ENCODE measurements at places on chromosomes 7 and 10.

- DNase-seq, result no peak
These were observed 184.8 kb upstream of the NRP1 start for GRCh38 chr10:33519130-33519860.

GRCh38 chr10:35470248-35470924 is 134.1 kb downstream of the CCNY start:
- peak; percentile 41 for DNase-seq

DNA sequence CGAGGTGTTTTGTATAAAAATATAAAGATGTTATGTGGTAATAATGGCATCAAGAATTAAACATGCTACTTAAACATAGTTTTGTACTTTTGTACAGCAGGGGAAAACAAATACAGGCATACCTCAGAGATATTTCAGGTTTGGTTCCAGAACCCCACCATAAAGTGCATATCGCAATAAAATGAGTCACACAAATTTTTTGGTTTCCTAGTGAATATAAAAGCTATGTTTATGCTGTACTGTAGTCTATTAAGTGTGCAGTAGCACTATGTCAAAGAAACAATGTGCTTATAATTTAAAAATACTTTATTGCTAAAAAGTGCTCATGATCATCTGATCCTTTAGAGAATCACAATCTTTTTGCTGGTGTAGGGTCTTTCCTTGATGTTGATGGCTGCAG is 17.8 kb downstream of the LRRTM3 start:
- DNase-seq, result no peak

DNA sequence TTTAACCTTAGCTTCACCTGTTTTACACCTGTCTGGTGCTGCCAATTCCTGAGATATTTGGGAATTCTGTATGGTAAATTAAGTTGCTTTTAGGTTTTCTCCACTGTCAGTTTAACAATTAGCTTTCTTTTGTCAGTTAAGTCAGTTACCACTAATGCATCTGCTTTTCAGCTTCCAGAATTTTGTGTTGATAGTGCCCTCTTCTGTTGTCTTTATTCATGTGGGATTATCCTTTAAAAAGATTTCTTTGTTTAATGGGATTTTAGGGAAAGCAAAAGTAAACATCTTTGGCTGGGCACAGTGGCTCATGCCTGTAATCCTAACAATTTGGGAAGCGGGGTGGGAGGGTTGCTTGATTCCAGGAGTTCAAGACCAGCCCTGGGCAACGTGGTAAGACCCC is 8.1 kb downstream of the TFAM start:
- no peak for DNase-seq

DNA sequence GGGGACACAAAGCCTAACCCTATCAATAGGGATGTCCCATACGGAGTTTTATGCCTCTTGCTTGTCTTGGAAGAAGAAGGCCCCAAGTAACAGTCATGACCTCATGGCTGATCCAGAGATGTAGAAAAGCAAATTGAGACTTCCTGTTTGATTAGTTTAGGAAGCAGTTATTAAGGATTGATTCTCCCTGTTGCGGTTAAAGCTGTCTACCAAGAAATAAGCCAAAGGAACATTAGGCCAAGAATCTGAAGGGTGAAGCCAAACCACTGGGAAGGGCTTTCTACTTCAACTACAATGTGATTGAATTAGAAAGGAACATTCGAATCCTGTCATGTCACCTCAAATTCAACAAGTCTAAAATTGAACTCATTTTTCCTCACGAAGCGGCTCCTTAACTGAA is 60.5 kb upstream of the AGBL3 start:
- no peak for DNase-seq

DNA sequence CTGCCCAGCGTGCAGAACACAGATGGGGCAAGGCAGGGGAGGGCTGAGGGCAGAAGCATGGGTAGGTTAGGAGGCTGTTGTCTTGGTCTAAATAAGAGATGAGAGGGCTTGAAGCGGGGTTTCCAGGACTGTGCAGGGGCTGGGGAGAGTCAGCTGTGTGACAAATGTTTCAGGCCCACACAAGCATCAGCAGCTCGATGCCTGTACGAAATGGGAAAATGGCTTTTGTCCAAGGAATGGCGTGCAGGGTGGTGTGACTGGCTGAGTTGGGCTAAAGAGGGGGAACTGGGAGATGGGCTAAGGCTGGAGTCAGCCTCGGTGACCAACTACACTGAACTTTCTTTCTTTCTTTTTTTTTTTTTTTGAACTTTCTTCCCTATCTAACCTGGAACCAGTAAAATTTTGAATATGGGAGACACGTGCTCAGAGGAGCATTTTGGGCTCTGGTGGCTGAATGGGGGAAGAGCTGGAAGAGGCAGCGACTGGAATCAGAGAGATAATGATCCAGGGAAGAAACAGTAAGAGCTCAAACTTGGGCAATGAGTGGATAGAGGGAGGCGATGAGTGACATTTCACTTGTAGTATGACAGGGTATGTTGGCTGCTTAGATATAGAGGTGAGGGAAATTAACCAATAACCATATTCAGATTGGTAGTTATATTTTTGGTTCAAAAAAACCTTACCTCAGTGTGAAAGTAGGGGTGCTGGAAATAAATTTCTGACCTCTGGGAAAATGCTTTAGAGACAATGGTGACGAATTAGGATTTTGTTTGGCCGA is 10.2 kb upstream of the EPHA1 start:
- DNase-seq, result no peak

GRCh38 chr7:158133515-158134271 is 453.9 kb downstream of the PTPRN2 start:
- DNase-seq, result no peak

DNA sequence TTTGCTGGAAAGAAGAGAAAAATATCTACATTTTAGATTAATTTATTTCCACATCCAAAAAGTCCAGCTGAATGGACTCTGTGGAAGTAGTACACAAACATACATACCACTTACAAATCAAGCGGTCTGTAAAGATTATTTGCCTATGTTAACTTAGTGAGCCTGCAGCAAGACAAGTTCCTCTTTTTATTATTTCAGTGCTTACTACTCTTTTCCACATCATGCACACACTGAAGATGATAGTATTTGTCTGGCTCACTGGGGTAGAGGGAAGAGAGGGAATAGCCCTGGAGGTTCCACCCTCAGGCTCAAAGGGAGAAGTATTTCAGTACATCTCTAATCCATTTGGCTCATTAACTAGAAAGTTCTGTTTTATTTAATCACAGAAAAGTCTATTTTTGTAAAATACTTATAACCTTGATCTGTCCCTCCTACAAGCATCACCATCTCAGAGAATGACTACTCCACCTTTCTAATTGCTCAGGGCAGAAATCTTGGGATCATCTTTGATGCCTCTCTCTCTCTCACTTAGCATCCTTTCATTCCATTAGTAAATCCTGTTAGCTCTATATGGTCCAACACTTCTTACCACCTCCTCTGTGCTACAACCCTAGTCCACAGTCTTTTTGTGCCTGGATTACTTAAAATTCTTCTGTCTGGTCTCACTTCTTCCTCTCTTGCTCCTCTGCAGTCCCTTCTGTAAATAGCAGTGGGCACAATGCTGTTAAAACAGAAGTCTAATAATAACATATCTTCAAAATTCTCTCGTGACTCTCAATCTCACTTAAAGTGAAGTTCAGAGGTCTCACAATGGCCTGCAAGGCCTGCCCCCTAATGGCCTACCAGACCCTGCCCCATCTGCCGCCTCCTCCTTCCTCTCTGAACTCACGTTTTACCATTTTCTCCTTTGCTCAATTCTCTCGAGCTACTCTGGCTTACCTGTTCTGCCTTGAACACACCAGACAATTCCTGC is 64.3 kb upstream of the CCDC6 start:
- DNase-seq, result no peak

DNA sequence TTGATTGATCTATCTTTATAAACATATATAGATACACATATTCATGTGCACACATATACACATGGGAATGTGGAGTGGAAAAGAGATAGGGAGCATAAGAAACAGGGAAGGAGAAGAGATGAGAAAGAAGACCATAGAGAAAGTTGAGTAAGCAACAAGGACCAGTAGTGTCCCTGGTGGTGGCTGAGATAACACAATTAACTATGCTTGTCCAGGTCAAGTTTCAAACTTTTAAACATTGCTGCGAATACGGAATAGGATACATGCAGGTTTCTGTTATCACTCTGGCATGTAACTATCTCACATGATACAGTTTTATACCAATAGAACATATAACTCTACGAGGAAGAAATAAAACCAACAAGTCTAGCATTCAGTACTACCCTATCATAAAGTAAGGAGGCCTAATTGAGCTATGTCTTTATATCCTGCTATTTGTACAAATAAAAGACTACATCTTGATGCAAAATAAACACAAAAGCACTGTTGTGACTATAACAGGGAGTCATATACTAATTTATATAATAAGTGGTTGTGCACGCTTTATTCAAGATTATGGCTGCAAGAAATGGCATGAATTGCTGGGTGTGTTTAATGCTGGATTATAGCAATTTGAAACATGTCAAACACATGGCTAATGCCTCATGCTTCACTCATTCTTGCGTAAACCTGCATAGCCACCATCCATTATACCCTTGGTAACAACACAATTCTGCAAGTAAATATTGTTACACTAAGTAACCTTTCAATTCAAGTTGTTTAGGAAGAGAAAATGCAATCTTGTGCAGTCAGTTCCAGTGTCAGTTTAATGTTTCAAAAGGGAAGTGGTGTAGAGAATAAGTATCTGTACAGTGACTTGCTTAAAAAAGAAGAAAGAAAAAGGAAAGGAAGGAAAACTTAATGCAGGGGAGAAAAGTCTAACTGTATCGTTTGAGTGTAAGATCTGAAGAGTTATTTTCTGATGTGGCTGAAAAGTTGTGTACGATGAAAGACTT is 8.2 kb downstream of the FOXP2 start:
- DNase-seq, result peak; percentile 37

GRCh38 chr7:101411508-101411874 is 48.8 kb downstream of the COL26A1 start:
- DNase-seq, result no peak

- DNase-seq, result no peak
These were observed 1.9 kb downstream of the UBN2 start for GRCh38 chr7:139232904-139233303.

DNA sequence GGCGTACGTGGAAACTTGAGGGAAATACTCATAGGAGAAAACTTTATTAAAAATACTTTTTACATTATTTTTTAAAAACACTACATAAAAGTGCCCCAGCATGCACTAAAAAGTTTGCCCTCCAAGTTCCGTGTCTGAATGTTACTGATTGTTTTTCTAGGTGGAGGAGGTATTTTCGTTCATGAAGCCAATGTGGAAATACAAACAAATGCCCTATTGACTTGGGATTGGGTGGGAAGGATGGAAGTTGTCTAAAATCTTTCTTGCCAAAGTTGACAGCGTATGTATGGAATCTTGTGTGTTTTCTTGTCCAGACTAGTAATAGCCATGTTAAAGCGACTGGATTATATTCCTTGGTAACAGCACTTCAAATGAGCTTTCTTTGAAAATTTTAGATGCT is 1.2 kb downstream of the PROSER2 start:
- DNase-seq, result no peak

GRCh38 chr10:70617798-70618568 is 15.4 kb upstream of the PRF1 start:
- no peak for DNase-seq

- no peak for DNase-seq
These were observed 32.5 kb downstream of the C10orf71 start for GRCh38 chr10:49331431-49331830.

GRCh38 chr10:36087006-36088005 is 445.2 kb upstream of the FZD8 start:
- DNase-seq, result no peak

- DNase-seq, result no peak
These were observed 62.8 kb upstream of the C7orf33 start for GRCh38 chr7:148527717-148528168.

DNA sequence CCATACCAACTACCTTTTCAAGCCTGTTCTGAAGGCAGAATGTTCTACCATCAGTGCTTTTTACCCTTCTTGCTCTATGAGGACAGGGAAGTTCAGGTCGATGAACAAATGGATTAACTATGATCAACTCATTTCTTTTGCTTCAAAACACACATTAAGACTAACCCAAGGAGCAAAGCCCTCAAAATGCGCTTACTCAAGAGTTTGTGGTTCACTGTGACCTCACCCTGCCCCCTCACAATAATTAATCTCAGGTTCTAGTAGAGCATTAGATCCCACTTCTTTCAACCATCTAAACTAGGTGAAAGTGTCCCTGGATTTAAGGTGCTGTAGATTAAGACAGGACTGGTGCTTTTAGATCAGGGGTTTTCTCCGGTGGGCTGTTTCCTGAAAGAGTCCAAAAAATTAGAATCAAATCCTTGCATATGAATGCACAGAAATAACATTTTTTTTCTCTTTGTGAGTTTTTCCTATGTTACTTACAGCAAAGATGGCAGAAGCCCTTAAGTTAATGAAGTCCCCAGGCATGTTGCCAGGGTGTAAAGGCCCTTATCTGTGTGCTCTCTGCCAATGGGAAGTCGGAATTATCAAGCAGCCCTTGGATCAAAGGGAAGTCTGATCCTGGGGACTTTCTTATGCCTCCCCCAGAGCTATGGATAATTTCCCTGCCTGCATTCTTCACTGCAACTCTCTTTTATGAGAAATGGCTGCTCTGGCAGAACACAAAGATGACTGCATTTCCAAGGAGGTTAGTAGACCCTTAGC is 205.5 kb upstream of the STK17A start:
- no peak for DNase-seq

- no peak for DNase-seq
These were observed 70.1 kb downstream of the RELN start for GRCh38 chr7:103919272-103919868.

GRCh38 chr10:11260170-11260569 is 242.5 kb downstream of the CELF2 start:
- DNase-seq, result no peak

DNA sequence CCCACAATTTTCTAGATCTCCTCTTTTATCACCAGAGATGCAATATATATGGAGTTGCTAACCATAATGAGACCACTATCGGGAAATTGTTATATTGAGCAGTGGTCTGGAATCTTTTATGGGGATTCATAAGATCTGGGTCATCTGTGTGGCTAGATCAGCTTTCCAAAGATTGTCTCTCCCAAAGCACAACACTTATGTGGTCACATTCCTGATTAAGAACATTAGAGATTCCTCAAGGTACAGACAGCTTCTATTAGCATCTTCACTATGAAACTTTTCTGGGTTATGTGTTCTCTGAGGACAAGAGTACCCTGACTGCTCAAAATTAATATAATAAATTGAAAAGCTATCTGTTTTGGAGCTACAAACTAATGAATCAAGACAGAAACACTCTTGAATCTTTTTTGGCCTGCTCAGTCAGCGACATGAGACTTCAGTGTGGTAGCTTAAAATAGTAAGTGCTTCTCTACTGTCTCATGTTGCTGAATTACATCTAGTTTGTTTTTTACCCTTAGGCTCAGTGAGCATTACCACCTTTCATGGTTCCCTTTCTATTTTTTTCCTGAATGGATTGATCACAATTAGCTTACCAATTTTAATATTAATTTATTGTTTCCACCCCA is 42.6 kb upstream of the STRIP2 start:
- no peak for DNase-seq

GRCh38 chr10:80204677-80205476 is 460 bp downstream of the ANXA11 start:
- DNase-seq, result peak; percentile 39

- DNase-seq, result no peak
These were observed 99.2 kb downstream of the CPXM2 start for GRCh38 chr10:123792248-123792978.

GRCh38 chr10:109866995-109867635 is 56.2 kb downstream of the XPNPEP1 start:
- no peak for DNase-seq

- no peak for DNase-seq
These were observed 45.0 kb upstream of the TSPAN13 start for GRCh38 chr7:16708511-16708910.
